Amniotic stem cell (primary cell): ENCODE measurements at places on chromosomes 2 and 18.
A peak's percentile ranks its signal among the peaks of the same experiment; 100 is the strongest.

DNA sequence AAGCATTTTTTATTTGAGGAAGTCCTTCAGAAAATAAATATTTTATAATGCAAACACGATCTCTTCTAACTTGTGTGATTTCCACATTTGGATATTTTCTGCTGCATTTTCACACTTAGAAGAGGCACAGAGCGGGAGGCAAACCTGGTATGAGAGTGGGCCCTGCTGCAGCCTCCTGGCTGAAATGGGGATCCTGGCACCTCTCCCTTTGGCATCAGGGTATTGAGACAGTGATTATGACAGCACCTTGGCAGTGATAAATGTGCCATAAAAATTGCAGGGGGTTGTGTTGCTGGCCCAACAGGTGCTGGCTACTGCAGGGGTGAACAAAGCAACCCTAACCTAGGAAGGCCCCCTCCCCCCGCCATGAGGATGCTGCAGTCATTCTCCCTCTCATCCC lies 128.6 kb downstream of the TSN start:
- no peak for DNase-seq

- DNase-seq = peak; percentile 91
Observed at GRCh38 chr2:39871291-39871761, 92.3 kb upstream of the THUMPD2 start.

- DNase-seq = no peak
Observed at GRCh38 chr2:160039166-160039903, 23.1 kb downstream of the PLA2R1 start.

- DNase-seq = no peak
Observed at GRCh38 chr2:222753251-222753824, 81.9 kb downstream of the MOGAT1 start.

DNA sequence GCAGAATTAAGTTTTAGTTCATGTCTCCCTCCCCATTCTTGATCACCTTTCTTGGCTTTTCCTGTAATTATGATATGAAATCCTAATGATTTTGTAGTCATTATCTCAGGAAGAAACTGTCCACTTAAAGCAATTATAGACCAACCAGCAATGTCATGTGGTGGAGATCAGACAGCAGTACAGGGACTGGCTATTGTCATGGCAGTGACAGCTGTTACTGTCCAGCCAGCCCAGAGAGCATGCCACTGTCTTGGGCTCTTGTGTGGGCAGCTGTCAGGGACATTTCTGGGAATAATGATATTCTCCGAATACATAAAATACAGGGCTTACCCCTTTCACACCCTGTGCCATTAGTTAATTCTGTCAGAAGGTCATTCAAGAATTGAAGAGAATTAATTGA lies 355.3 kb upstream of the RAB12 start:
- DNase-seq = no peak

GRCh38 chr2:128301501-128301966 lies 17.1 kb downstream of the HS6ST1 start:
- peak; percentile 84 for DNase-seq

DNA sequence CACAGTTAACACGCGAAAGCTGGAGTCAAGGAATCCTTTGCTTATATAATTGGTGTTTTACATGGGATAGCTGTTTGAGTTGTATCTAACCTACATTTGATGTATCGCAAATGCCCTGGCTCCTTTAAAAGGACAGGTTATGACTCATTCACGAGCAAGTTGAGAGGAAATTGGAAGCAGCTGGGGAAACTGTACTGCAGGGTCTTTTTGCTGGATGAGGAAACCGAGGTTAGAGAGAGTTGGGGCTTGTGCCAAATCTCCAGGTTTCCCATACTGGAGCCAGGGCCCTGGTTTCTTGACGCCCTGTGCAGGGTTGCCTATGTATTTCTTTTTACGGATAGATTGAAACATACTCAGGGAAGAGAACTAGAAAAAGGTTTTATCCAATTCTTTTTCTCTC lies 60.0 kb upstream of the SPTBN1 start:
- no peak for DNase-seq

GRCh38 chr2:100884145-100884621 lies 64.2 kb downstream of the NPAS2 start:
- no peak for DNase-seq

GRCh38 chr2:58957188-58957840 lies 716.2 kb upstream of the FANCL start:
- DNase-seq = no peak

DNA sequence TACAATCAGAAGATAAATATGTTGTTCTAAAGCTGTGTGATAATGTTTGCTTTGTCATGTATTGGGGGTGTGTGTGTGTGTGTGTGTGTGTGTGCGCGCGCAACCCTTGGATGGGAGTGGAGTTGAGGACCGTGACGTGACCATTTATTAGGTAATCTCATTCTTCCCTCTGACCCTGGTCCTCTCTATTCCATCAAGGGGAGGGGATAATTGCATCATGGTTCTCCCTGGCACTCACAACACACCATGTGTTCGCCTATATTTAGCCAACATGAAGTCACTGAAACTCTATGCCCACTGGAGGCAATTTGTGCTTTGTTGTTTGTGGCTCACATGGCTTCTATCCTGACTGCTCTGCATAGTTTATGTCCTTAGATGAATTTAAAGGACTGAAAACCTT lies 79.8 kb upstream of the LRPPRC start:
- no peak for DNase-seq
